ENCODE measurements at places on chromosomes 2 and 18. TPM values are rescaled to one million over a fixed set of nuclear protein-coding genes. Genes with fewer than 3 reads are reported as not detected.

Gene MARCO
- total RNA-seq, result 2.4 TPM

- peaks cover 50% of the 10 kb centered on the region for H3K4me1 ChIP-seq
- peak; percentile 82 for DNase-seq
- H3K27me3 ChIP-seq, result no peaks in the 10 kb centered on the region
- H3K36me3 ChIP-seq, result peaks cover 38% of the 10 kb centered on the region
- H3K4me3 ChIP-seq, result peak overlapping the region; percentile 12
Observed at GRCh38 chr2:38178119-38178518, 102.2 kb upstream of the CYP1B1 start.

DNA sequence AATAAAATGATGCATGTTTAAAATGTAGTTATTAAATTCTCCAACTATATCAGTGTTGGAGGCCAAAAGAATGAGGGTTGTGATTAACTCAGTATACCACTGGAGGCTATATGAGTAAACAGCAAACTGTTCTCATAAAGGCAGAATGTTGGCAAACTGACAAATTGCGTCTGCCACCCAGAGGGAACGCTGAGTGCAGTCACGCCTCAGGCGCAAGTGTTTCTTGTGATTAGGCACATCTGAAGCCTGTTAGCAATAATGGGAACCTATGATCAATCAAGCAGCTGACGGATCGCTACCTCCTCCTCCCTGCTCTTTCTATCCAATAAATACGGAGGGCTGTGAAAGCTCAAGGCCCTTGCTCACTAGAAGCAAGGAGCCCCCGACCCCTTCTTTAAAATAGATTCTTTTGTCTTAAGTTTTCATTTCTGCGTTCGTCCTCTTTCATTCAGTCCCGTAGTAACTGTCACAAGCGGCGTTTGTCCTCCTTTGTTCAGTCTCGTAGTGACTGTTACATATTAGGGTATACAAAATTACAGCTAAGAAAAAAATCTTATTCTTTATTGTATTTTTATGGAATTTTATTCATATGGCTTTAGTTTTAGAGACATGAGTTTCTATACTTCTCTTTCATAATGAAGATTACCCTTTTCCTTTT lies 16.3 kb upstream of the RMND5A start:
- peaks cover 19% of the 10 kb centered on the region for H3K4me1 ChIP-seq
- H3K27ac ChIP-seq, result peak overlapping the region; percentile 84
- H3K4me3 ChIP-seq, result peak overlapping the region; percentile 55
- no peaks in the 10 kb centered on the region for H3K36me3 ChIP-seq

DNA sequence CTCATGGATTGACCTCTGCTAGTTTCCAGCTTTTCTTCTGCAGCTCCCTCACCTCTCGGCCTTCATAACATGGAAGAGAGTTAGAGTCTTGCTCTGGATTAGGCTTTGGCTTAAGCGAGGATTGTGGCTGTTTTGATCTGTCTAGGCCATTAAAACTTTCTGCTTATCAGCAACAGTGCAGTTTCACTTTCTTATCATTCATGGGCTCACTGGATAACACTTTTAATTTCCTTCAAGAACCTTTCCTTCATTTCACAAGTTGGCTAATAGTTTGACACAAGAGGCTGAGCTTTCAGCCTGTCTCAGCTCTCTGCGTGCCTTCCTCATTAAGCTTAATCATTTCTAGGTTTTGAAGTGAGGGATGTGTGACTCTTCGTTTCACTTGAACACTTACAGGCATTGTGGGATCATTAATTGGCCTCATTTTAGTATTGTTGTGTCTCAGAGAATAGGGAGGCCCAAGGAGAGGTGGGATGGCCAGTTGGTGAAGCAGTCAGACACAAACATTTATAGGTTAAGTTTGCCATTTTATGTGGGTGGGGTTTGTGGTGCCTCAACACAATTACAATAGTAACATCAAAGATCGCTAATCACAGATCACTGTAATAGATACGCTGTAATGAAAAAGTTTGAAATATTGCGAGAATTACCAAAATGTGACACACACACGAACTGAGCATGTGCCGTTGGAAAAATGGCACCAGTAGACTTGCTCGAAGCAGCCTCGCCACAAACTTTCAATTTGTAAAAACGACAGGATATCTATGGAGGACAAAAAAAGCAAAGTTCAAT lies 129.3 kb downstream of the ZNF236 start:
- peaks cover 36% of the 10 kb centered on the region for H3K36me3 ChIP-seq
- no peaks in the 10 kb centered on the region for H3K4me1 ChIP-seq
- no peak overlapping the region for H3K4me3 ChIP-seq
- H3K27ac ChIP-seq, result no peak overlapping the region
